ENCODE measurements at places on chromosomes 7 and 10. TPM values are rescaled to one million over a fixed set of nuclear protein-coding genes. Genes with fewer than 3 reads are reported as not detected.

Gene MSMB
- not detected for total RNA-seq

Gene RAB11FIP2
- total RNA-seq = 50.7 TPM

Gene NUTM2A
- total RNA-seq = 0.69 TPM

Gene EMX2
- 22.7 TPM for total RNA-seq

Gene HOXA3
- total RNA-seq = not detected

Gene RBP3
- total RNA-seq = not detected

GRCh38 chr10:46080886-46081285 is 34.8 kb upstream of the MSMB start:
- no peaks in the 10 kb centered on the region for H3K4me1 ChIP-seq
- H3K4me3 ChIP-seq = no peak overlapping the region
- H3K36me3 ChIP-seq = no peaks in the 10 kb centered on the region
- H3K27ac ChIP-seq = no peak overlapping the region

- no peaks in the 10 kb centered on the region for H3K36me3 ChIP-seq
- DNase-seq = no peak
- H3K4me3 ChIP-seq = no peak overlapping the region
- no peak overlapping the region for H3K27ac ChIP-seq
- H3K27me3 ChIP-seq = no peaks in the 10 kb centered on the region
- no peaks in the 10 kb centered on the region for H3K4me1 ChIP-seq
Observed at GRCh38 chr10:104774234-104774633, 133.1 kb downstream of the SORCS3 start.

DNA sequence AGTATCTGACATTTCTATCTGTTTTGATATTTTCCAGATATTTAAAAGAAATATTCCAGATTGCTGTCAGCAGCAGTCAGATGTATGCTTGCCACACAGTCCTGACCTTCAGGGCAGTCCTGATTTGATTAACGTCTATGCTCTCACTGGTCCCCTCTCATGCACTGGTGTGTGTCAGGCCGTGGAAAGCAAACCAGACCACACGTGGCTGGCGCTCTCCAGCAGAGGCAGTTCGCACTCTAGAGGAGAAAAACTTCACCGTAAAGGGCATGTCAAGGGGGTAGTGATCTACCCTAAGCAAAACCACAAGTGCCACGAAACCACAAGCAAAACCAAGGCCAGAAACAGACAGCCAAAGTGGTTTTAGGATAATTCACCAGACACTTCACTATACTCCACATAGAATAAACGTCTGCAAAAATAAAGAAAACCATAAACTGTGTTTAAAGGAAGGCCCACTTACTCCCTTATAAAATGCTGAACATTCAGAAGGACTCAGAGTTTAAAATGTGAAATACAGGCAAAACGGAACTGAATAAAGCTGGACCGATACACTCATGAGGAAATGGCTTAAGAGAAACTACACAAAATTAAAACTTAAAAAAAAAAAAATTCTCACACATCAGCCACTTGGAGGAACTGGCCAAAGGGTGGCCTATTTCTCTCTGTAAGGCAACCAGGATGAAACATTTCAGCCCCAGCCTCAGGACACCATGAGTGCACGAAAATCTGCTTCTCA is 26.4 kb downstream of the PARP12 start:
- no peak for DNase-seq
- no peaks in the 10 kb centered on the region for H3K36me3 ChIP-seq
- H3K4me1 ChIP-seq = no peaks in the 10 kb centered on the region
- no peaks in the 10 kb centered on the region for H3K27me3 ChIP-seq

DNA sequence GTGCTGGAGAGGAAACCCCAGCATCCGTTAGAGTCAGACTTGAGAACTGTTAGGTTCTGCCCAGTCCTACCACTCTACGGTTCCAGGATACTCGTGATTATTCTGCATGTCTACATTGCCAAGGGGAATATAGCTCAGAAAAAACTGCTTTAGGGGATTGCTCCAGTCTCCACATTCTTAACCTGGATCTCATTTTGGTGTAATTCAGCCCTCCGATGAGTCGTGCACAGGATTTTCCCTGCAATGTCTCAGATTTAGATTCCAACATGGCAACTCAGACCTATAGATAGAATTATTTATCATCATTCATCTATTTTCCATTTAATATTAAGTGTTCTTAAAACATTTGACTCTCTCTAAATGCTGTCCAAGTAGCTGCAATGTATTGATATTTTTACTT is 121.1 kb upstream of the ZEB1 start:
- no peak overlapping the region for H3K27ac ChIP-seq
- H3K4me3 ChIP-seq = no peak overlapping the region
- DNase-seq = no peak

GRCh38 chr10:111598433-111599059 is 521.7 kb downstream of the ADRA2A start:
- H3K27ac ChIP-seq = no peak overlapping the region
- H3K4me1 ChIP-seq = no peaks in the 10 kb centered on the region
- no peak overlapping the region for H3K4me3 ChIP-seq

- no peaks in the 10 kb centered on the region for H3K4me1 ChIP-seq
- no peak overlapping the region for H3K27ac ChIP-seq
- no peak for DNase-seq
- no peaks in the 10 kb centered on the region for H3K36me3 ChIP-seq
Observed at GRCh38 chr7:105703207-105703930, 122.1 kb upstream of the EFCAB10 start.

DNA sequence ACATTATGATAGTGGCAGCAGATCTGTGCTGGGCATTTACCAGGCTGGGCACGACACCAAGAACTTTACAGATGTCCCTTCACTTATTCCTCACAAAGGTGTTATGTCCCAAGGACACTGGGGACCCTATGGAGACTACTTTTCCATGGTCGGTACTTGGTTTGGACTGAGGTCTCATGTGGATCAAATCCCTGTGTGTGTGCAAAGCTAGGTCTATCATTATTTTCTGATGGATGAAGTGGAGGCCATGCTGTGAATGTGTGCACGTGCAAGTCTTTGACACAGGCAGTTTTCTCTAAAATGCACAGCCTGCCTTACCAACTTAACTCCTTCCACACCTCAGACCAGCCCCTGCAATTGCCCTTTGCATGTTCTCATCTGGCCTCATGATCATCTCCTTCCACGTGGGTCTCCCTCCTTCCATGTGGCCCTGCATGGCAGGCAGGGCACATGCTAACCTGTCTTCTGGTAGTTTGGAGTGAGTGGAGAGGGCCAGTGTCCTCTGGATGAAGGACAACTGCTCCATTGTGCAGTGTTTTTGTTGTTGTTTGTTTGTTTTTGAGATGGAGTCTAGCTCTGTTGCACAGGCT is 16.0 kb upstream of the ZNF273 start:
- no peak for DNase-seq
- no peak overlapping the region for H3K27ac ChIP-seq

Measured in neural progenitor cell (in vitro differentiated cells).